ENCODE measurements at places on chromosomes 1 and 21. TPM values are rescaled to one million over a fixed set of nuclear protein-coding genes. Genes with fewer than 3 reads are reported as not detected.
A peak's percentile ranks its signal among the peaks of the same experiment; 100 is the strongest.

DNA sequence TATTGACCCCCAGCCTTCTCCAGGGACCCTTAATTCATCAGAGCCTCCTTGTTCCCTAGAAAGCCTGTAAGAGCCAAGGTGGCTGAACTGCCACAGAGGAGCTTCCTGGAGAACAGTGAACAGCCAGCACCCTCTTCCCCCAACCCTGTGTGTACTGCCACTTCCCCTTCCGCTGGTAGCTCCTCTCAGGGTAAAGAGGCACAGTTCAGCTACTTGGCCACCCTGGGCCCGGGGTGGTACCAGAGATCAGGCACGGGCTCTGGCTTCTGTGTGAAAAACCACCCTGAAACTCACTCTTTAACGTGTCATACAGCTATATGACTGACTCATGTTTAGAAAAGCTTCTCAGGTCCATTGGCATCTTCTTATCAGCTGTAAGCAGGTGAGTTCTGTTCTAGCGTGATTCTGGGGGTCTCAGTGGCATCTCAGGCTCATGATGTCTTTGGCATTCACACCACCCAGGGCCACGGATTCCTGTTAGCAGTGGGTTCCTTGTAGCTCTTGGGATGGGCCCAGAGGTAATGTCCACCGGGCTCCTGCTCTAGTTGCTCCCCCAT lies 22.4 kb downstream of the ARMH1 start:
- peak overlapping the region; percentile 21 for H3K4me3 ChIP-seq
- H3K4me1 ChIP-seq, result peaks cover 9% of the 10 kb centered on the region
- no peaks in the 10 kb centered on the region for H3K27me3 ChIP-seq
- H3K36me3 ChIP-seq, result no peaks in the 10 kb centered on the region
- H3K27ac ChIP-seq, result no peak overlapping the region
- peak; percentile 75 for DNase-seq

GRCh38 chr1:170776777-170777176 lies 112.8 kb downstream of the PRRX1 start:
- H3K27me3 ChIP-seq, result no peaks in the 10 kb centered on the region
- H3K4me3 ChIP-seq, result no peak overlapping the region
- H3K27ac ChIP-seq, result no peak overlapping the region
- no peak for DNase-seq
- no peaks in the 10 kb centered on the region for H3K36me3 ChIP-seq
- H3K4me1 ChIP-seq, result no peaks in the 10 kb centered on the region

GRCh38 chr1:74286414-74286813 lies 51.2 kb downstream of the TNNI3K start:
- no peak for DNase-seq
- no peaks in the 10 kb centered on the region for H3K27me3 ChIP-seq
- H3K36me3 ChIP-seq, result no peaks in the 10 kb centered on the region
- H3K4me1 ChIP-seq, result no peaks in the 10 kb centered on the region
- no peak overlapping the region for H3K4me3 ChIP-seq

DNA sequence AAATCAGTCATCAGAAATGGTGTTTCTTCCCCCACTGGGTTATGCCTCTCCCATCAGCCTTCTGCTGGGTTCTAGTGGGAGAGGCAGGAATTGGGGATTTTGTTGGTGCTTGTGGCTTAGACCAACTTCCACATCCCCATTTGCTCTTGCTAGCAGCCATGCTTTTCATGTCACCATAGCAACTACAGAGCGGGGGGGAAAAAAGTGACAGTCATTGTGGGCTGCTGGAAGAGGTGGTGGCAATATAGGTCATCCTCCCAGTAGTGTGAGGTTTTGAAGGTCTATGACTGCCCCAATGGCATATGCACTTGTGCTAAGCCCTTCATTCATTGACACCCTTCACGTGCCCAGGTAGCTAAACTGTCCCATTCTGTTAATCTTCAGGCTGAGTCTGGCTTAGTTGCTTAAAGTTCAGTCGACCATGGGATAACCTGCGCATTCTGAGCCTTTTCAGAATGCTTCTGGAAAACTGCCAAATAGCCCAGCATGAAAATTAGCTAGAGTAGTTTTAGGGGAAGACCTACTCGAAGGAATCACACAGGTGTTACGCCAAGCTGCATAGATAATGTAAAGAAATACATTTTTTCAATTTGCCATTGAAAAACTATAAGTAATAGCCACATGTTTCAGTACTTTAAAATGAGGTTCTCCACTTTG lies 53.7 kb upstream of the ZNF326 start:
- no peaks in the 10 kb centered on the region for H3K36me3 ChIP-seq
- no peak overlapping the region for H3K4me3 ChIP-seq
- no peak for DNase-seq
- H3K27ac ChIP-seq, result no peak overlapping the region
- H3K27me3 ChIP-seq, result no peaks in the 10 kb centered on the region

DNA sequence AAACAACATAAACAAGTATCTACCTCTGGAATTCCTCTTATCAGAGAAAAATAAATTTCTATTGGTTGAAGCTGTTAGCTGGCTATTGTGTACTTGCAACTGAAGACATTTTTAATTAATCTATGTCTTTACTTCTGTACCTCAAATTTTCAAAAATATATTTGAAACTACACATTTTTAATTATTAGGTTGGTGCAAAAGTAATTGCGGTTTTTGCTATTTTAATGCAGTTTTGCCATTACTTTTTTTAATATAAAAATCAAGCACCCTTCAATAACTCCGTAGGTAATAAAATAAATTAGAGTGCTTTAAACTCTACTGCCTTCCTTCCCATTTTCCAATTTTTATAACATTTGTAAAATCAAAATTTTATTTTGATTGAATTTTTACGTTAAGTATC lies 262.1 kb upstream of the DUSP10 start:
- no peak overlapping the region for H3K4me3 ChIP-seq
- peaks cover 3% of the 10 kb centered on the region for H3K27me3 ChIP-seq
- no peaks in the 10 kb centered on the region for H3K36me3 ChIP-seq
- DNase-seq, result no peak
- H3K4me1 ChIP-seq, result no peaks in the 10 kb centered on the region

- DNase-seq, result peak; percentile 65
- no peak overlapping the region for H3K4me3 ChIP-seq
- peaks cover 8% of the 10 kb centered on the region for H3K4me1 ChIP-seq
- H3K27ac ChIP-seq, result no peak overlapping the region
Measured at GRCh38 chr1:67149179-67149770, 14.5 kb upstream of the C1orf141 start.

- no peak overlapping the region for H3K4me3 ChIP-seq
- no peak for DNase-seq
- peaks cover 18% of the 10 kb centered on the region for H3K27me3 ChIP-seq
- H3K4me1 ChIP-seq, result no peaks in the 10 kb centered on the region
- no peaks in the 10 kb centered on the region for H3K36me3 ChIP-seq
Measured at GRCh38 chr1:206975306-206975705, 5.0 kb upstream of the FCAMR start.

ERICH3 gene
- polyA plus RNA-seq, result not detected

DDR2 gene
- polyA plus RNA-seq, result not detected

TCP10L gene
- polyA plus RNA-seq, result 0.39 TPM

TRIM46 gene
- 0.47 TPM for polyA plus RNA-seq

All from CD4-positive, CD25-positive, alpha-beta regulatory T cell (primary cell).